GF-D8 (cell line): ENCODE measurements at places on chromosomes 2 and 18.

DNA sequence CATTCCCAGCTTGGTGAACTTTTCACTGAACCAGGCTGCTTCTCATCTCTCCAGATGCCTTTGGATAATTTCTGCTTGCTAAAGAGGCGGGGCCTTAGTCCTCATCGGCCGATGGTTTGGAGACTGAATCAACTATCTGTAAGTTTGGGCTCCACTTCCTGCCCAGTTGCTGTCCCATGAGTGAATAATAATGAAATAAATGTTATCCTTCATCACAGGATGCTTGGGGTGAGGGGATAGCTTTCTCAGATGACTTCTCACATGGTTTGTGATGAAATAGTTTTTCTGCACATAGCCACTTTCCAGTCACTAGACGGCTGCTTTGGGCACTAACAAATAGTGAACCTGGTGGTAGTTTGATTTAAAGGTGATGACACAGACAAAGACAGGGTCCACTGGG lies 376.6 kb upstream of the TRIB2 start:
- no peak for DNase-seq

DNA sequence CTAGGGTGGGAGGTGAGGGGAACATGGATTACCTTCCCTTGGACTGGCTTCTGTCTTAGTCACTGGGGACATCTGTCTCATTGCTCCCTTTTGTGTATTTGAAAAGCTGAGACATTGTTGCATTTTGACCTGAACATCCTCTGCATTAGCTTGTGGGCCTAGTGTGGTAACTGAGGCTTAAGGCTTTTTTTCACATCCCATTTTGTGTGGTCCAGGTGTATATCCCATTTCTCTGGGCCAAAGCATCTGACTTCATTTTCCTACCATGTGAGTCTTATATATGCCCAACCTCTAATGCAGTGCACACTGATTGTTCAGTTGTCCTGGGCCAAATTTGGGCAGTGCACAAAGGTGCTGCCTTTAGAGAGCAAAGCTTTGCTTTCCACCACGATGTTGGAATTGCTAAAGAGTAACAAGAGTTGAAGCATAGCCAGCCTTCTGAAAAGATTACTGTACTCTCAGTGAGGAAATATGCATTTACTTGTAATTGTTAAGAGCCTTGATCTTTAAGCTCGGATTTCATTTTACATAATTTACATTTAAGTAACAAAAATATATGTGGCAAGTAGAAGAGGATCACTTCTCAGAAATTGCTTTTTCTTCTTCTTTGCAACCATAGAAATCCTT lies 13.3 kb downstream of the PRKCE start:
- no peak for DNase-seq

DNA sequence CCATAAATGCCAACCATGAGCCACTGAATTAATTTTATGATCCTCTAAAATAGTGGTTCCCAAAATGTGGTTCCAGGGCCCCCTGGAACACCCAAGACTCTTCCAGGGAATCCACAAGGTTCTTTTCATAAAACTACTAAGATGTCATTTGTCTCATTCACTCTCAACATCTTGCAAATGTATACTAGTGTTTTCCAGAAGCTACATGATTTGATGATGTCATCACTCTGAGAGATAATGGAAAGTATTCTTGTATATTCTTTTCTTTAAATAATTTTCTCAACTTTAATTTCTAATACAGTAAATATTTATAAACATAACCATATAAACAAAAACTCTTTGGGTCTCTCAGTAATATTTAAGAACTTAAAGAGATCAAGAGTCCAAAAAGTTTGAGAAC lies 57.0 kb downstream of the NRXN1 start:
- no peak for DNase-seq

DNA sequence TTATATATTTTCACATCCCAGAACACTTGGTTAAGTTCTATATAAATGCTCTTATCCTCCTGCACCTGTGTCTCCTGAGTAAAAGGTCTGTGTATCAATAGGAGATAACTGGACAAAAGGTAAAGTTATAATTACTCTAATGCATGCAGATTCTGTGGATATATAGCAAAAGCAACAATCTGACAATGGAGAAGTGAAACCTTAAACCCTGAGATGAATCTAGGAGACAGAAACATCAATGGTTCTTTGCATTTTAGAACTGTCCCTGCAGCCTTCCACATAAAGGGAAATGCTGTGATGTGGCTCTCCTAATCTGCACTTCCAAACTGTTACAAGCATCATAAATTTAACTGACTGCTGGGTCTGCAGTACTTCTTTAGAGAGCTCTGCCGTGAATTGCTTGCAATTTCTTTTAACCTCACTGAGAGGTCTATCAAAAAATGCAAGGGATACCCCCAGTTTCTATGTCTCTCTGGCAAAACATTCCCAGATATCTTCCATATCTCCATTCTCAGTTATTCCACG lies 42.8 kb upstream of the FSIP2 start:
- no peak for DNase-seq

GRCh38 chr2:171712051-171712450 lies 24.8 kb downstream of the DYNC1I2 start:
- peak; percentile 49 for DNase-seq

DNA sequence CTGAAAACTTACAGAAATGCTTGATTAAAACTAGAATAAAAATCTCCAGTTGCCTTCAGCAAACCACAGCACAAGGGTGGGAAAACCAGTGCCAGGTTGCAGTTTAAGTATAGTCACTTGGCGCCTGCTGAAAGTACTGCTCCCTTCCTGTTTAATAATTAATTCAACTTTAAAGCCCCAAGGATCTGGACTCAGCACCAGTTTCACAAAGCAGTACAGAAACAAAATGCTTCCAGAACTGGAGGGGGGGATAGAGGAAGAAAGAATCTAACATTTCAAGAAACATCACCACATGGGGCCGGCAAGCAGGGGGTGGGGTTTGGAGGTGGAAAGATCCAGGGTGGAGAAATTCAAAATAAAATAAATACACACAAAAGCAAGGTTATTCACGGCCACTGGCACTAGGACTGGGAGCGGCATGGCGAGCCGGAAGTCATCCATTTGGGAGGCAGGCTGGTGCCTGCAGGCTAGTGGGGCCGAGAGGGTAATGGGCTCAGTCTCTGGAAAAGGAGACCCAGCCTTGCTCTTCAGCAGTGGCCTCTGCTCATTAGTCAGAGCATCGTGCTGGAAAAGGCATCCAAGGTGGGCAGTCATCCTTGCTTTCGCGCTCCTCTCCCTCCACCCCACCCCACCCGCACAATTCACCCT lies 85.8 kb downstream of the POU3F3 start:
- DNase-seq, result no peak

- DNase-seq, result no peak
Measured at GRCh38 chr18:57469884-57470283, 34.7 kb downstream of the ONECUT2 start.

- DNase-seq, result no peak
Measured at GRCh38 chr2:132419941-132420340, 3.3 kb downstream of the GPR39 start.

GRCh38 chr18:23238152-23238531 lies 102.9 kb downstream of the CABLES1 start:
- no peak for DNase-seq

GRCh38 chr2:69954084-69954483 lies 7.3 kb downstream of the ASPRV1 start:
- DNase-seq, result no peak

DNA sequence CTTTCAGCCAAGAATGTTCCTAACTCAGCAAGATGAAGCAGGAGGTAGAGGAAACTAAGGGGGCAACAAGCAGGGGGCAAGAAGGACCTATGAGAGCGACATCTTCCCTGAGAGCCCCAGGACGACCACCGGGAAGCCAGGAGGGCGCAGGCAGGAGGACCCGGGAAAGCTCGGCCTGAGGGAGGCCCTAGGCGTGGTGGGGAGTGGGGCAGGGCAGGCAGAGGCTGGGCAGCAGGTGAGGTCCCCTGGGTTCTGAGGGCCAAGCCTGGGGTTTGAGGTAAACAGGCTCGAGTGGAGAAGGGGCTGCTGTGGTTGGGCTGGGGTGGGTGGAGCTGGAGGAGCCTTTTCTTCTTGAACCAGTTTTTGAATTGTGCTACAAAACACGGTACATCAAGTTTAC lies 1.3 kb upstream of the ALPI start:
- DNase-seq, result no peak

DNA sequence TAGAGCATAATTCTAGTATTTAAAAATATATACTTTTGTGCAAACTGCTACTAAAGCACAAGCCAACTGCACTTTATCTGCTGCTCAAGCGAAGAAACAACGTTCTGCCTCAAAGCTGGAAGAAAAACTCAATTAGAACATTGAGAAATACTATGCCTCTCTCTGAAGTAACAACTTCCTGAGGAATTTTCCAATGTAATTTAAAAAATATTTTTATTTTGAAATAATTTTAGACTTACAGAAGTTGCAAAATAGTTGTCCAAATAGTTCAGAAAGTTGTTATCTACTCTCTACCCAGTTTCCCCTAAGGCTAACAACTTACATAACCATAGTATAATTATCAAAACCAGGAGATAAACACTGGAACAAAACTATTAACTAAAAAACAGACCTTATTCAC lies 12.3 kb upstream of the POLI start:
- DNase-seq, result peak; percentile 27

DNA sequence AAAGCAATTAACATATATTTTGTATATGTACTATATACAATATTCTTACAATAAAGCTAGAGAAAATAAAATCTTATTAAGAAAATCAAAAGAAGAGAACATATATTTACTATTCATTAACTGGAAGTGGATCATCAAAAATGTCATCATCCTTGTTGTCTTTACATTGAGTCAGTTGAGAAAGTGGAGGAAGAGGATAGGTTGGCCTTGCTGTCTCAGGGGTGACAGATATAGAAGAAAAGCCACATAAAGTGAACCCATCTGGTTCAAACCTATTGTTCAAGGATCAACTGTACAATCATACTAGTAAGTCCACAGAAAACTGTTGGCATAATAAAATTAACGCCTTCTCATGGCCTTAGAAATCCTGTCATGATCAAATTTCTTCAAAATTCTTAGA lies 26.6 kb downstream of the SESTD1 start:
- DNase-seq, result no peak

- DNase-seq, result no peak
Measured at GRCh38 chr2:132374551-132374950, 42.1 kb upstream of the GPR39 start.

GRCh38 chr2:24073816-24074215 lies 2.3 kb downstream of the SF3B6 start:
- DNase-seq, result no peak

DNA sequence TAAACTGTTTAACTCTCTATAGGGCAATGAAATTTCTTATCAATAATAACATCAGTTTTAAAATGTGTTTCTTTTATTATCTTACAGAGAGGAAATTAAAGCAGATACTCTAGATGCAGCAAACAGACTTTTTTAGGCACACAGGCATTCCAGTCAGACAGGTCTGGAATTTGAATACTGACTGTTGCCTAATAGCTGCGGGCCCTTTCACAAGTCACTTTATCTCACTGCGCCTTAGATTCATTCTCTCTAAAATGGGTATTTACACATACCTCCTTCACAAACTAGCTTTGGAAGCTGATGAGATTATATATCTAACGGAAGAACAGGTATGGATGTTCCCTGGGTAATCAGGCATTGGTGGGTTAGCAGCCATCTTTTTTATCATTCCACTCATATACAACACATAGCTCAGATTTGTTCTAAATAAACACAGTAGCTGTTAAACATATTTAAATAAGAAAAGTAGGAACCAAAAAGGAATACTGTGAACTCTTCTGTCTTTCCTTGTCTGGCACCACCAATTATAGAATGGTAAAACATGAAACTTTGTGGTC lies 104.2 kb downstream of the LRP2 start:
- no peak for DNase-seq

GRCh38 chr2:207046724-207047123 lies 107.4 kb downstream of the CPO start:
- no peak for DNase-seq

- no peak for DNase-seq
Measured at GRCh38 chr2:219001577-219002394, 8.6 kb upstream of the CRYBA2 start.

DNA sequence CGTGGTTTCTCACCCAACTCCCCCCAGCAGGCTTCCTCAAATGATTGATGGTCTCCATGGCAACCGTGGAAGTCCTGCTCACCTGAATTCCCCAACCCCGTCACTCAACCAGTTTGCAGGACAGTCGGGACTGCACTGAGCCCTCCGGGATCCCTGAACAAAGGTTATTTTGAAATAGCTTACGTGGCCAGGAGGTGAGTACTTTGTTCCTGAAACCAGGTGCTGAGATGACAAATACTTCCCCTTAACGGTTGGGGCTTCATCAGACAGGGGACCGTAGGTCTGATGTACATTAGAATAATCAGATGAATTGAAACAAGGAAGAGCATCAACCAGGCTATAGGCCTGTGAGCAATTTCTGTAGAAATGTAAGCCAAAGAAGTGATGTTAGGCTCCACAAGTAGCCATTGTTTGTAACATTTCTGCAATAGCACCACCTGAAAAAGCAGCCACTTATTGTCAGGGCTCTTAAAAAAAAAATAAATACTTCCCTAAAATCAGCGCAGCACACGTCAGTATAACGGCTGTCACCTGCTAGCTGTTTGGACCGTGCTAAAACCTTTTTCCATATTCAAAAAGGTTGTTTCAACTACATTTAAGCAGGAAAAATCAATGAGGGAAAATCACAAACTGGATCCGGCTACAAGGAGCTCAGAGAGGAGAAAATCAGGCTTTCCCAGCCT lies 206.4 kb upstream of the ID2 start:
- DNase-seq, result no peak

- DNase-seq, result no peak
Measured at GRCh38 chr2:232898592-232899543, 28.8 kb downstream of the SNORC start.

GRCh38 chr2:222606306-222606705 lies 49.6 kb downstream of the FARSB start:
- no peak for DNase-seq

DNA sequence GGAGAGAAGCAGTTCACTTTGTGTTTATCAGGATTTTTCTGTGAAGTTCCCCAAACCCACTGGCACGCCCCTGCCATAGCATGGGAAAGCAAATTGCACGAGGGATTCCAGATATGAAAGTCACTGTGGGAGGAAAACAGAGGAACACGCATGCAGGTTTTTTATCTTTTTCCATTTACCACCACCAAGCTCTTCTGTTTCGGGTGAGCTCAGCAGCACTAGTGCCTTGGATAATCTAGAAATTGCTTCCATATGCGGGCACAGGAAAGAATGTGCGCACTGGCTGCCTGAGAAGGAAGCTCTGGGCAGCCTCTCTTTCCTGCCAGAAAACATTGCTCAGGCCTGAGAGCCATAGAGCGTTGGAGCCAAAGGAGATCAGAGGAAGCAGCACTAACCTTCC lies 65.9 kb upstream of the WIPF1 start:
- peak; percentile 33 for DNase-seq

- DNase-seq, result no peak
Measured at GRCh38 chr2:81545626-81546025, 1241.1 kb upstream of the LRRTM1 start.

DNA sequence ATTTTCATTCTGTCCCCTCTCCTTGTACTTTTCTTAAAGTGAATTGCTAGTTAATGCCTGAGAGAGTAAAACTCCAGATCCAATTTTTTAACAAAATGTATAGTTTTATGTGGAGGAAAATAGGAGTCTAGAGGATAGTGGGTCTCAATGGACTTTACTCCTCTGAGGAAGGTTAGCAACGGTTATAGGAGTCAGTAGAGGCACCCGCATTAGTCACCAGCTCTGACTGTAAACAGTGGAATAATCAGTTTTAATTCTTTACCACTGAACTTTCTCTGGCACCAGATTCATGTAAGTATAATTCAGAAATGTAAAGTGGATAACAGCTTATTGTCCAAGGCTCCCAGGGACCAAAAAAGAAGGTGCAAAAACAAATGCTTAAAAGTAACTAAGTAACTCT lies 38.7 kb upstream of the HNMT start:
- DNase-seq, result no peak

- no peak for DNase-seq
Measured at GRCh38 chr2:74291218-74291544, 52.0 kb downstream of the SLC4A5 start.

GRCh38 chr2:182885771-182886170 lies 19.3 kb upstream of the FRZB start:
- no peak for DNase-seq
